ENCODE measurements at places on chromosomes 12 and 14. TPM values are rescaled to one million over a fixed set of nuclear protein-coding genes. Genes with fewer than 3 reads are reported as not detected.

DNA sequence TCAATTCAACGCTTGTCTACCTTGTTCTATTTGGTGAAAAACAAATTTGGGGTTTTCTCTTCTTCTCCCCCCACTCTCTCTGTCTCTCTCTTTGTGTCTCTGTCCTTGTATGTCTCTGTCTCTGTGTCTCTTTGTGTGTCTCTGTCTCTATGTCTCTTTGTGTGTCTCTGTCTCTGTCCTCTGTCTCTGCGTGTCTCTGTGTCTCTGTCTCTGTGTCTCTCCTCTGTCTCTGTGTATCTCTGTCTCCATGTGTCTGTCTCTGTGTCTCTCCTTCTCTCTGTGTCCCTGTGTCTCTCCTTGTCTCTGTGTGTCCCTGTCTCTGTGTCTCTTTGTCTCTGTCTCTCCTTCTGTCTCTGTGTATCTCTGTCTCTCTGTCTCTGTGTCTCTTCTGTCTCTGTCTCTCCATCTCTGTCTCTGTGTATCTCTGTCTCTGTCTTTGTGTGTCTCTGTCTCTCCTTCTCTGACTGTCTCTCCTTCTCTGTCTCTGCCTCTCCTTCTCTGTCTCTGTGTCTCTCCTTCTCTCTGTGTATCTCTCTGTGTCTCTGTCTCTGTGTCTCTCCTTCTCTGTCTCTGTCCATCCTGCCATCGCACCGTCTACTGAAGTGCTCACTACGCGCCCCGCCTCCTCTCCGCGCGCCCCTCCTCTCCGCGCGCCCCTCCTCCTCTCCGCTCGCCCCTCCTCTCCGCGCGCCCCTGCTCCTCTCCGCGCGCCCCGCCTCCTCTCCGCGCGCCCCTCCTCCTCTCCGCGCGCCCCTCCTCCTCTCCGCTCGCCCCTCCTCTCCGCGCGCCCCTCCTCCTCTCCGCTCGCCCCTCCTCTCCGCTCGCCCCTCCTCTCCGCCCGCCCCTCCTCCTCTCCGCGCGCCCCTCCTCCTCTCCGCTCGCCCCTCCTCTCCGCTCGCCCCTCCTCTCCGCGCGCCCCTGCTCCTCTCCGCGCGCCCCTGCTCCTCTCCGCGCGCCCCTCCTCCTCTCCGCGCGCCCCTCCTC, 12.8 kb downstream of the LRCOL1 start:
- DNase-seq = peak; percentile 23

DNA sequence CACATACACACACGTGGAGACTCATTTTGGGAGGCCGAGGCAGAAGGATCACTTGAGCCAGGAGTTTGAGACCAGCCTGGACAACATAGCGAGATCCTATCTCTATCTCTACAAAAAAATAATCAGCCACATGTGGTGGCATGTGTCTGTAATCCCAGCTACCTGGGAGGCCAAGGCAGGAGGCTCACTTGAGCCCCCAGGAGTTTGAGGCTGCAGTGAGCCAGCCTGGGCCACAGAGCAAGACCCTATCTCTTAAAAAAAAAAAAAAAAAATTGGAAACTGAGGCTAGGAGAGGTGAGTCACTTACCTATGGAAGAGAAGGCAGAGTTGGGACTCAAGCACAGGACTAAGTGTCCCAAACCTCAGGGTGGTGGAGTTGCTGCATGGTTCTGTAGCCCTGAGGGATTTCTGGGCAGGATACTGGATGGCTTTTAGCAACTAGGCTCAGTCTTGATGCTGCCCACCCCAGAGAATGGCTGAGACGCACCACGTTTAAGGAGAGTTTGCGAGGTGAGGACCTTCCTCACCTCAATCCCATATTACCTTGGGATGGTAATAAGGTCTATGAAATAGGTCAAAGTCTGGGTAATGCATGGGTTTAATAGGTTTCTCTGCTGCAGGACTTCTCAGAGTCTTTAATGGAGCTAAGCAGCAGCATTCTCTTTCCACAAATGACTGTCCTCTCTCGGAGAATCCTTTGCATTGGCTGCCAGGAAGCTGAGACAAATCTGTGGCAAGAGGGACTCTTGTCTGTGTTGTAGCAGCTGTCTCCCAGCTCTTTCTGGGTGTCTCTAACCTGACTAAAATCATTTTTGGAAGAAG, 35.6 kb downstream of the SH2B3 start:
- no peak for DNase-seq

DNA sequence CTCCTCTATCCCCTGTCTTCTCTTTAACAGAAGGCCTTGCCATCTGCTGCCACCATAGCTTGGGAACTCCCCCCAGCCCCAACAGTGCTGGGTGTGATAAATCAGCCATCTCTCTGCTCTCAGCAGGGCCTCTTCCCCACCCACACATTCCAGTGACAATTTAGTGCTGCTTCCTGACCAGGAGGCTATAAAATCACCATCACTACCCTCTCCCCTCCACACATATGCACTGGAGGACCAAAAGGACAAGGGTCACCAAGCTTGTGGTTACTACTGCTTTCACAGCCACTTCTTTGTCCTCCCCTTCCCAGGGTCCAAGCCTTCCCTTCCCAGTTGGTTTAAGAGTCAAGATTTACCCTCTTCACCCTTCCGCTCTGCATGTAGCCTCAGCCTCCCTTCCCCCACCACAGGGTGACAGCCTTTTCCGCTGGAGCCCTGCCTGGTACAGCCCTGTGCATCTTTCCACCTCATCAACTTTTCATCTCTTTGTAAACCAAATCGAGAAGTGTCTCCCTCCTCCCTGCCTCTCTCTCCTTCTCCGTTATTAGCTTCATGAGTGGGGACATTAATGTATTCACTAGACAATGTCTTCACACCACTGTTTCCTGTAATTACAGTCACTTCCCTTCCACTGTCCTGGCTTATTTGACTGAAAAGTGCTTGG, 9.4 kb downstream of the PSMB5 start:
- DNase-seq = no peak

DNA sequence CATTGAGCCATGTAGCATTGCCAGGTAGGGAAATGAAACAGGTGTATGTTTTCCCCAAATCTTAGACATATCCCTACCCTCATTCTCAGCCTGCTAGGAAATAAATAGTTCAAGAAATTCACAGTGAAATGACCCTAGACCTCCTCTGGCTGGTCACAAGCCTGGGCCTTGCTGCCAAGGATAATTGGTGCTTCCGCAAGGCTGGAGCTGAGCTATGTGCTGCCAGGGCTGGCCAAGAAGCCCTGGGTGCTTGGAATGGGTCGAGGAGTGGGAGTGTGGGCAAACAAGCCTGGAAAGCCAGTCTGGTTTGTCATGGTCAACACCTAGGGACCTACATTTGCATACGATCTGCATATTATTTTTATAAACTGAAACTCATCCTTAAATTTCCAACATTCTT, 31.3 kb upstream of the SLC10A1 start:
- DNase-seq = no peak

- DNase-seq = no peak
These were observed 185.9 kb downstream of the MED13L start for GRCh38 chr12:116091579-116091978.

DNA sequence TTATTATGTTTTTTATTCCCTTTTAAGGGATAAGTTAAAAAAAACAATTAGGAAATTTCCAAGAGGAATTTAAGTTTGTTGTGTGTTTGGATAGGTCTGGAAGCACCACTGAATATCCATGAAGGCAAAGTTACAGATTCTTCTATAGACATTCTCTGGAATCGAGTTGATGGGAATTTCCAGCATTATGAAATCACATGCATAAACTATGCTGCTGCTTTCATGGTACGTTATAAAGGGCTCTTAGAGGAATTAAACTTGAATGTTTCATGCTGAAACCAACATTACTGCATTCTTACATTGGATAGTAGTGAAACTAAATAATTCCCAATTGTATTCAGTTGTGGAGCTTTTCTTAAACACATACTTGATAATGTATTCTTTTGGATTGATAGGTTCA, 21.5 kb upstream of the PTPRQ start:
- DNase-seq = peak; percentile 89

DNA sequence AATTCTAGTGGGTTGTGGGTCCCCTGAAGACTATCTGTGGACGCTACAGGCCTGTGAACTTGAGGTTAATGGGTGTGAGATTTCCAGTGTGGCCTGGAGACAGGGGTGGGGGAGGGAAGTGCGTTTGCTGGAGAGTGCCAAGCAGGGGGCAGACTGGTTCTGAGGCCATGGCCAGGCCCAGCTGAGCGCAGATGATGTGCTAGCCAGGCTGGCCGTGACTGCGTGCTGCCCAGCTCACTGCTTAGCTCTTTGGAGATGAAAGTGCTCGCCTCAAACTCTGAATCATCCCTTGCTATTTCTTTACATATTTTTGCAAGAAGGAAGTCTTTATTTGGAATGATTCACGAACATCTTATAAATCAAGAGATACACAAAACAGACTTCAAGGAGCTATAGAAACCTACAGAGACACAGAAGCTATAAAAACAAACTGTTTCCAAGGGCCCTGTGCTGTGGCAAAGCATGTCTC, 75.2 kb upstream of the PLEKHG3 start:
- DNase-seq = peak; percentile 98

GRCh38 chr12:103680591-103681141, 93.6 kb downstream of the STAB2 start:
- peak; percentile 4 for DNase-seq

- no peak for DNase-seq
These were observed 118.3 kb downstream of the ETV6 start for GRCh38 chr12:11767798-11768197.

DNA sequence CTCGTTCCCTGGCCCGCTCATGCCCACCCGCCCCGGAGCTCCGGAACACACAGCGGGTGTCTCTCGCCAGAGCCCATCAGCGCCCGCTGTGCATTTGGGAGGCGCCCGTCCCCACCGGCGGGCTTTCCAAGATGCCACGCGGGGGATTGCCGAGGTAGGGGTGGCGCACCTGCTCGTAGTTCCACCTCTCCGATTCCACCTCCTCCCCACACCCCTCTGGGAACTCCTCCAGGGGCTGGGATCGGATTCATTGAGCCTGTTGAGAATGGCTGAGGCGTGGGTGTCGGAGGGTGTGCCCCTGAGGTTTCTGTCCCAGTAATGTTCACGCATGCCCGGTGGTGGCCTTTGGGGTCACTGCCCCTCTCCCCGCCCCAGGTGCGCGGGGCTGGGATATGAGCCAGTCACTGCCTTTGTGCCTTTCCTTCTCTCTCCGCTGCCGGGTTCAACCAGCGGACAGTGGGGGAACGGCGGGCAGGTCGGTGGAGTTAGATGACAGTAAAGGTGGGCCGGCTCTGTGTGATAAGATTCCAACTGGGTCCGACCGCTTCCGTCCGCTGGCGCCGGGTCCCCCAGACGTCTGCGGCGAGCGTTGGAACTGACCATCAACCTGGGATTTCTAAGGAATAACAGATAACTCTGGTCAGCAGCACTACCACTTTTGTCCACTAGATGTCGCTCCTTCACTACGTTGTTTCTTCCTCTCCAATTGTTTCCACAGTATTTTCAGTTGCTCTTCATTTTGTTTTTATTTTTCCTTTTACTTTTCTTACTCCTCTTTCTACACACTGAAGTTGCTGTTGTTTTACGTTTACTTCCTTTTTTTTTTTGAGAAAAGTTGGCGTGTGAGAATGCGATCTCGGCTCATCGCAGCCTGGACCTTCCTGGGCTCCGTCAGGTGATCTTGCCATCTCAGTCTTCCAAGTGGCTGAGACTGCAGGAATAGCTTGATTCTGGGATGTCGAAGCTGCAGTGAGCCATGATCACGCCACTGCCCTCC, 178.1 kb upstream of the ALG10B start:
- DNase-seq = peak; percentile 44

DNA sequence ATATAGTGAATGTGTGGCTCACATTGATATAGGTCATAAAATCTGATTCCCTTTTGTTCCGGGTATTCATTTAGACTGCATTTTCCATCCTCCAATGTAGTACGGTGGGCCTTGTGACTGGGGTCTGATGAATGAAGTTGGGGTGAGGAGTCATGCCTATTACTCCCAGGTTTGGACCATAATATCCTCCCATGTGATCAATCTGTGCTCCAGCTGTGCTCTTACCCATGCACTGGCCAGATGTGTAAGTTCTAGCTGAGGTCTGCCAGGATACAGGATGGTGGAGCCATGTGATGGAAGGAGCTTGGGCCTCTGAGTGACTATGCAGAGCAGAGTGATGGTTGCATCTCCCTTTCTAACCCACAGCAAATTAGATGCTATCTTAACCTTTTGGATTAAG, 1034.0 kb upstream of the TMEM132C start:
- DNase-seq = no peak

GRCh38 chr12:72679147-72679757, 407.1 kb downstream of the TRHDE start:
- DNase-seq = no peak

DNA sequence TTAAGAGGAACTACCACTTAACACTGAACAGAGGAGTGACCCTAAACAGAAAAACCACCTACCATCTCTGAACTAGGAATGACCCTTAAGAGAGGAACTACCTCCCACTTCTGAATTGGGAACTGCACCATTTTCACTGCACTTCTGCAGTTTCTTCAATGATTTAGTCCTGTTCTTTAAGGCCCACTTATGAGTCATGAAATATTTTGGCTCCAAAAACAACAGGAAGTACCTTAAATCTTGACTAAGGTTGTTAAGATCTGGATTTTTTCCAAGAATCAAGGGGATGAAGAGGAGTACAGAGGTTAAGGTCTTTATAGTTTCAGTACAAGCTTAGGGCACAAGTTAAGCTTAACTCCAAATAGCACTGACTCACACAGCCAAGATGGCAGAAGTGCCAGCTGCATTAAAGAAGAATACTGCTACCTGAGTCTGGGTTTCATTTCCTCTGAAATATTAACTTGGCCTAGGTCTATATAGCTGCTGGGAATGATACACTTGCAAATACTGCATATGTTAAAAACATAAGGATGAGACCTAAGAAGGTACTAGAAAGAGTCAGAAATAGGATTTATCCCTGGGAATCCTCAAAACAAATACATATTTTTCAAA, 4.2 kb downstream of the NPC2 start:
- peak; percentile 67 for DNase-seq

GRCh38 chr12:48822139-48822538, 3.8 kb downstream of the CACNB3 start:
- no peak for DNase-seq

DNA sequence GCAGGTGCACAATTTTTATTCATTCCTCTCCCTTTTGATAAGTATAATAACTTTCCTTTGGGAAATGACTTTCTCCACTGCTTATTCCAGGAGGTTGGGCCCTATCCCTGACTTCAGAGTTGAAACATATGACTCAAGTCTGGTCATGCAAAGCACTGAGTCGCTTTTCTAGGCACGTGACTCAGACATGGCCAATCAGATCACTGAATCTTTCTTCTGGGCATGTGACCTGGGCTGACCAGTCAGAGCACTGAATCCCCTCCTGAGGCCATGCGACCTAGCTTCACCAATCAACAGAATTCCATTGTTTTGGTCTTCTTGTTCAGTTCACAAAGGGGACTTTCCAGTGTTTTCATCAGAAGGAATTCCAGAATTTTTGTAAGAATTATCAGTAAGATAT, 377.1 kb upstream of the KITLG start:
- DNase-seq = peak; percentile 32

- DNase-seq = peak; percentile 67
These were observed 366.7 kb downstream of the DUSP6 start for GRCh38 chr12:88985631-88986030.

- no peak for DNase-seq
These were observed 52.2 kb downstream of the CHST11 start for GRCh38 chr12:104508752-104509446.

Gene KCNMB4
- 1.1 TPM for polyA plus RNA-seq

Gene TTC9
- polyA plus RNA-seq = 0.01 TPM

Gene RFLNA
- not detected for polyA plus RNA-seq

Gene KCNA1
- polyA plus RNA-seq = not detected

Gene TEX22
- polyA plus RNA-seq = 0.11 TPM

Gene PDZRN4
- not detected for polyA plus RNA-seq

Gene AMDHD1
- not detected for polyA plus RNA-seq

Gene KLRK1
- not detected for polyA plus RNA-seq
